NCI-H82 (cell line): ENCODE measurements at places on chromosomes 2 and 18.
A peak's percentile ranks its signal among the peaks of the same experiment; 100 is the strongest.

DNA sequence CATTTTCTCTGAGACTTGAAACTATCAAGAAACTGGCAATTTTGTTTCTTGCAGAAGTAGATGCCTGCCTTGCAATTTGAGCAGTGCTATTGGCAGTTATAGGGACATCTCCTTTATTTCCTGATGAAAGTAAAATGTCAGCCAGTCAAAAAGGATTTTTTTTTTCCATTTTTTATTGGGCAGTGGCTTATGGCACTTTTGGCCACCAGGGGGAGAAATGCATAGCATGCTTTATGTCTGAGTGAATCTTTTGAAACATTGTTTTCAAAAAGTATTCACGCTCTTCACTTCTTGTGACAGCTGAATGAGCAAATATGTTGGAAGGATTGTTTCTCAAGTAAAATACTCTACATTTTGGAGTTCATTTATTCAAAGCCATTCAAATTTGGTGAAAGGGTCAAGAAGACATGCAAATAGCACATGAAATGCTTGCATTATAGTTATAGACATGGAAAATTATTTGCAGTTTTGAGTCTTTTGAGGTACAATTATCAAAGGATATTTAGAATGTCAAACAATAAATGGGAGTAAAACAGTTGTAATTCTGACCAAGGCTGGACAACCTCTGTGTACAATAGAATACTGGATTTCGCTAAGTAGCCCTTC, 491.0 kb downstream of the CDH2 start:
- DNase-seq = peak; percentile 72

- DNase-seq = peak; percentile 9
Measured at GRCh38 chr18:78659748-78660147, 319.9 kb upstream of the SALL3 start.

GRCh38 chr18:33717339-33717738, 139.3 kb downstream of the ASXL3 start:
- no peak for DNase-seq

DNA sequence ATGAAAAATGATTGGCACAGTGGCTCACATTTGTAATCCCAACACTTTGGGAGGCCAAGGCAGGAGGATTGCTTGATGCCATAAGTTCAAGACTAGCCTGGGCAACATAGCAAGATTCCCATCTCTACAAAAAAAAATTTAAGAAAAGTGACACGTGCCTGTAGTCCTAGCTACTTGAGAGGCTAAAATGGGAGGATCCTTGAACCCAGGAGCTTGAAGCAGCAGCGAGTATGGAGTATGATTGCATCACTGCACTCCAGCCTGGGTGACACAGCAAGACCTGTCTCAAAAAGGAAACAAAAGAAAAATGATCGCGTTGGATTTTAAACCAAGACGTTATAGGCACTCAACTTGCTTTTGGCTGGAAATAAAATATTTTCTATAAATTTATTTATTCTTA, 37.8 kb upstream of the CREB1 start:
- no peak for DNase-seq

DNA sequence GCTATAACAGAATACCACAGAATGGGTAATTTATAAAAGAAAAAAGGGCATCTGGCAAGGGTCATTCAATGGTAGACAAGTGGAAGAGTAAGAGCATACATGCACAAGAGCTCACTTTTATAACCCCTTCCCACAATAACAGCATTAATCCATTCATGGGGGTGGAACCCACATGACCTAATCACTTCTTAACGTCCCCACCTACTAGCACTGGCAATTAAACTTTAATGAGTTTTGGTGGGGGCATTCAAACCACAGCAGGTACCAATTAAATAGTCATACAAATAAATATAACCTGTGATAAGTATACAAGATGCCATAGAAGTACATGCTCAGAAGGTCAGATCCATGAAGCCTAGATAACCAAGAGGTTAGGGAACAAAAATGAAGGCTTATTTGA, 48.6 kb downstream of the ROCK1 start:
- DNase-seq = no peak

DNA sequence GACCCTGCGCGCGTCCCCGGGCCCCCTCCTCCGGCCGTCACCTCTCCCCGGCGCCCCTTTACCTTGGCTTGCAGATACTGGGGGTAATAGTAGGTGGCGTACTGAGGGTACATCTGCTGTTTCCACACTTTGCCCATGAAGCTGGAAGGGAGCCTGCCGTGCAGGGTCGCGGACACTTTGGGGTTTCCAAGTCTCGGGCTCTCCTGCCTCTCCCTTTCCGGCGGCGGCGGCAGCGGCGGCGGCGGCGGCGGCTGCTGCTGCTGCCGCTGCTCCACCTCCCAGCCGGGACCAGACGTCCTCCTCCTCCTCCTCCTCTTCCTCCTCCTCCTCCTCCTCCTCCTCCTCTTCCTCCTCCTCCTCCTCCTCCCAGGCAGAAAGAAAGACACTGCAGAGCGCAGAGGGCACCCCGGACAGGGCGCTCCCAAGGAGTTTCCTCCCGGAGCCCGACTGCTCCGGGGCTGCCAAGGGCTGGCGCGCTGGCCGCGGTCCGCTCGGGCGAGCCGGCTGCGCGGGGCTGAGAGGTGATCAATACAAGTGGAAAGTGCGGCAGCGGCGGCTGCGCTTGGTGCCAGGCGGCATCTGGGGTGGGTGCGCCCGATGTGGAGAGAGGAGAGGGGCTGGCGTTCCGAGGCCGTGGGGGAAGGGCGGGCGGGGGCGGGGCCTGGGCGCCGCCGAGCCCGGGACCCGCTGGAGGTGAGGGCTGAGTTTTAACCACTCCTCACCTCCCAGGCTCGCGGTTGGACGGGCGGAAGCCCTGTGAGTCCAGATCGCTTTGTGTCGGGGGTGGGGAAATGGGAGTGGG, at the start of gene RBMS1:
TSS of gene RBMS1 (minus strand) at position 581 of the 802 bp plus-strand sequence. CDS start at position 137, 444 bp downstream.
- peak; percentile 86 for DNase-seq

DNA sequence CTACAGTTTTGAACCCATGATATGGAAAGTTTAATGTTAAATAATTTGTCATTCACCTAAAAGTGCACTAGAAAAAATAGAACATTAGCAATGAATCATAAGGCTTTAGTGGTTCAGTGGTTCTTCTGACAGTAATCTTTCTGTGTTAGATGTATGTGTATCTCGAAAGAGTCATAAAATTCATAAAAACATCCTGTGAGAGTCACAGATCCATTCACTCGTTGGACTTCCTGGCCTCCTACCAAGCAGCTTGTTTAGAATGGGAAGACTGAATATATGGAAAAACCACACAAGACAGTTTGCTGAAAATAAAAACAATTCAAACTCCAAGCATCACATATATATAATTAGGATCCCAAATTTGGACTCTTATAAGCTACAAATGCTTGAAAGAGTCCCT, 34.8 kb downstream of the ADNP2 start:
- DNase-seq = no peak

GRCh38 chr2:47521666-47522285, 118.8 kb downstream of the MSH2 start:
- DNase-seq = no peak

DNA sequence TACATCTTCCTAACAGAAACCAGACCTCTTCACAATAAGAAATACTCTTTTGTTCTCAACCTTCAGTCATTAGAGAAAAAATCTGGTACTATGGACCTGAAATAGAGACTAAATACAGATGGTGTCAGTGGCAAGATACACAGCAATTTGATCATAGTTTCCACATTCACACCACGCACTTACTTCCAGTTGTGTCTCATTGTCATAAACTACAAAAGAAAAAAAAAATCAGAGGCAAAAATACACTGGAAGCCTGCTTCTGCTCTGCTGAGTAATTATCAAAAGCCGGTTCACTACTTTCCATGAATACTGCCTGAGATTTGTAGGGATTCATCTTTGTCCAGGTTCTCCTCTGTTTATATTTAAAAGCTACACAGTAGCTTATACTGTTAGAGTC, 182.6 kb downstream of the PID1 start:
- DNase-seq = no peak

DNA sequence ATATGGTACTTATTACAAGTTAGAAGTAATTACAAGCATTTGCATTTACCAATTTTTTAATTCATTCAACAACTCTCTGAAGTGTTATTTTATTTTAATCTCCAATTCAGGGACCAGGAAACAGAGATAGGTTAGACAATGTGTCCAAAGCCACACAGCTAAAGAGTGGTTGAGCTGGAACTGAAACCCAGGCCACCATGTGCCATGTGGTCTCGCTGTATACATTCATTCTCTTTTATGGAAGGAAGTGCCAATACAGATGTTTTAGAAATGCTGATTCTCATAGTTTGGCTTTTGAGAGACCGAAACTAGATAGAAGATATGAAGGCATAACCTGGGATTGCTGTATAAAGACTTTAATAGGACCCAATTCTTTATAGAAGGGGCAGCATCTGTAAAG, 684.6 kb upstream of the ID2 start:
- no peak for DNase-seq

DNA sequence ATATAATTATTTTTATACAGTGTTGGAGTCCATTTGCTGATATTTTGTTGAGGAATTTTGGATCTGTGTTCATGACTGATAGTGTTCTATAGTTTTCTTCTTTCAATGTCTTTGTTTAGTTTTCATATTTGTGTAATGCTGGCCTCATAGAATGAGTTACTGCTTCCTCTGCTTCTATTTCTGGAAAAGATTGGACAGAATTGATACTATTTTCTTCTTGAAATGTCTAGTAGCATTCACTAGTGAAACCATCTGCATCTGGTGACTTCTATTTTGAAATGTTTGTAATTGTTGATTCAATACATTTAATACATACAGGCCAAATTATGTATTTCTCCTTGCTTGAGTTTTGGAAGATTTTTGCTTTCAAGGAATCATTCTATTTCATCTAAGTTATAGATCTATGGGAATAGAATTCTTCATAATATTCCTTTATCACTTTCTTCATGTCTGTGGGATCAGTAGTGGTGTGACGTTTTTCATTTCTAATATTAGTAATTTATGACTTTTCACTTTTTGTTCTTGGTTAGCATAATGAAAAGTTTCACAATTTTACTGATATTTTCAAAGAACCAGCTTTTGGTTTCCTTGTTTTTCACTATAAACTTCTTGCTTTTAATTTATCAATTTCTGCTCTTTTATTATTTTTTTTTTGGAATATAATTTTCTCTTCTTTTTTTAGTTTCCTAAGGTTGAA, 509.9 kb upstream of the VRK2 start:
- no peak for DNase-seq
